ENCODE measurements at places on chromosomes 2 and 18.
A peak's percentile ranks its signal among the peaks of the same experiment; 100 is the strongest.

DNA sequence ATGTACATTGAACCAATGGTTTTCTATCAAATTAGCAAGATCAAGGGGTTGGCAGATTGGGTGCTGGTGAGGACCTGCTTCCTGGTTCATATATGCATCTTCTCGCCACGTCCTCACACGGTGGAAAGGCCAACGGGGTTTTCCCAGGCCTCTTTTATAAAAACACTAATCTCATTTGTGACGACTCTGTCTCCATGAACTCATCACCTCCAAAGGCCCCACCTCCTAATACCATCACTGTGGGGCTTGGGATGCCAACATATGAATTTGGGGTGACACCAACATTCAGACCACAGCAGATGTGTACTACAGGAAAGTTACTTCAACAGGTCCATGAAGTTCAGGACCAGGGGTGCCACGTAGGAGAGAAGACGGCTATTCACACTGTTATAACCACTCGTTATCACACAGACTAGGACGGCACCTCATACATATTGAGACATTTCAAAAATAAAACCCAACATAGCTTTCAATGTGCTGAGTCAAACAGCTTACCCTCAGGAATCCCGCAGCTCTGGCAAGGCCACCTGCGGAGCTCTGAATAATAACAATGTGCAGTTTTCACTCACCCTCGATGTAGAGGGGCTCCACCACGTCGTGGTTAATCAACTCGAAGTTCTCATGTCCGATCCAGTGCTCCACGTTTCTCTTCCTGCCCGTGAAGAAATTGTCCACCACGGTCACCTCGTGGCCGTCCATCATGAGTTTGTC lies 49.3 kb downstream of the UXS1 start:
- DNase-seq, result no peak

DNA sequence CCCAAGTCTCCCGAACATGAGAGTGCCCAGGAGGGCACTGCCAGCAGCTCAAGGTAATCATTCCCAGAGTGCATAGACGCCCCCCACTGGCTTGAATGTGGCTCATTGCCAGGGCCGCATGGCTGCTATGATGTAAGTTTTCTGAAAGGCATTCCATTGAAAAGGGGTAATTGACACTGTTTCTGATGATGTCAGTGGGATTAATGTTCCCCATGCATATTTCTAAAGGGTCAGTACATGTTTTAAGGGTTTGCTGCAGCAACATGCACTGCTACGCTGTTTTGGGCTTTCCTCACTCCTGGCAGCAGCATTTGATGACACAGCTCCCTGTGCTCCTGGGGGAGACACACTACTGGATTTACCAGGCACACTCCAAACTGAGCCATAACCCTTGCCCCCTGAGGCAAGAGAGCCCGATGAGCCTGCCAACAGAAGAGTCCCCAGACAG lies 36.7 kb downstream of the KIAA2012 start:
- no peak for DNase-seq

GRCh38 chr2:227456772-227457171 lies 15.2 kb upstream of the AGFG1 start:
- DNase-seq, result no peak

- no peak for DNase-seq
These were observed 43.7 kb downstream of the POU3F3 start for GRCh38 chr2:104897515-104898184.

- no peak for DNase-seq
These were observed 195.7 kb downstream of the DOK6 start for GRCh38 chr18:69596345-69596744.

DNA sequence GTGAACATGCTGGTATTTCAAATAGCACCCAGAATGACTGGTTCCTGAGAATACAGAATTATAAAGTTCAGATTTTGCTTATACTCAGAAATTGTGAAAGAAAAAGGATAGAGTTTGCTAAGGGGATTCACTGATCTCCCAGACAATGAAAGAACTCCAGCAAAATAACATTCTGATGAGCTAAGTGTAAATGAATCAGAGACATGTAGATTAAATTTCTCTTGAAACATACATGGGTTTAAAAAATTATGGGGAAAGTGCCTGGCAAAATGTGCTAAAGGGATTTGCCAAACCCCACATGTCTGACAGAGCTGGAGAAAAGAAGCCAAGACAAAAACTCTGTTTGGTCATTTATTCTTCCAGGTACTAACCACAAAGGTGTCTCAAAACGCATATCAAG lies 116.3 kb downstream of the FTCDNL1 start:
- no peak for DNase-seq

- no peak for DNase-seq
These were observed 16.4 kb downstream of the SMAD7 start for GRCh38 chr18:48934415-48934722.

- no peak for DNase-seq
These were observed 29.6 kb upstream of the CABLES1 start for GRCh38 chr18:23105581-23106219.

- no peak for DNase-seq
These were observed 722.5 kb downstream of the SOCS6 start for GRCh38 chr18:71011389-71011788.

GRCh38 chr2:7559791-7560190 lies 642.6 kb downstream of the RNF144A start:
- no peak for DNase-seq

DNA sequence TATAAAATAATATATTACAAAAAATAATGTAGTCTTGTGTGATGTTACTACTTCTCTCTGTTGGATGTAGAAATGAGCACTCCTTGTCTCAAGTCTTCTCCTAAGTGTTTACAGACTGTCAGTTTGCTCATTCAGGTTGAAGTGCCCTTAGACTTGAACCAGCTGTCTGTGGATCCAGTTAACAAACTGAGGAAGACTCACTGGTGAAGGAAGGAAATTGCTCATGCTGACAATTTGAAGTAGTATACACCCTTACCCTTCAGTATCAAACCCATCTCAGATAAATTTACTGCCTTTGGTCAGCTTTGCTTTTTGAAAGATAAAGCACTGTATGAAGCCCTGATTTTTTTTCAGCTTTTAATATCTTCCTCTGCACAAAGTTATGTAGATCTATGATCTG lies 854.2 kb upstream of the ZEB2 start:
- DNase-seq, result no peak

DNA sequence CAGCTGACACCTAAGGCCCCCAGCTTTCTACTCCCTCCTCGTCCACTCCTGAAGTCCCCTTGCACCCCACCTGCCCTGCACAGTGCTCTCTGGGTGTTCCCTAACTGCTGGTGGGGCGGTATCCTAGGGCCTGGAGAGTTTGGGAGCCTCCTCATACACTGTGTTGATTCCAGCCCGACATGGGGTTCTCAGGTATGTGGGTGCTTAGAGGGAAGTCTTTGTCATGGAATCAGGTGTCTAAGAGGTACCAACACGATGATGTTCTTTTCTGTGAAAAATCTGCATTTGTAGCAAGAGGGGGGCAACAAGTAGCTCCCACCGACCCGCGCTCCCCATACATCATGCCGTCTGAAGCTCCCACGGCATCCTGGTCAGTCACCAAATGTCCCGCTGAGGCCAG lies 96.8 kb upstream of the SMAD7 start:
- DNase-seq, result no peak

GRCh38 chr2:128593879-128594650 lies 275.4 kb upstream of the HS6ST1 start:
- DNase-seq, result no peak

DNA sequence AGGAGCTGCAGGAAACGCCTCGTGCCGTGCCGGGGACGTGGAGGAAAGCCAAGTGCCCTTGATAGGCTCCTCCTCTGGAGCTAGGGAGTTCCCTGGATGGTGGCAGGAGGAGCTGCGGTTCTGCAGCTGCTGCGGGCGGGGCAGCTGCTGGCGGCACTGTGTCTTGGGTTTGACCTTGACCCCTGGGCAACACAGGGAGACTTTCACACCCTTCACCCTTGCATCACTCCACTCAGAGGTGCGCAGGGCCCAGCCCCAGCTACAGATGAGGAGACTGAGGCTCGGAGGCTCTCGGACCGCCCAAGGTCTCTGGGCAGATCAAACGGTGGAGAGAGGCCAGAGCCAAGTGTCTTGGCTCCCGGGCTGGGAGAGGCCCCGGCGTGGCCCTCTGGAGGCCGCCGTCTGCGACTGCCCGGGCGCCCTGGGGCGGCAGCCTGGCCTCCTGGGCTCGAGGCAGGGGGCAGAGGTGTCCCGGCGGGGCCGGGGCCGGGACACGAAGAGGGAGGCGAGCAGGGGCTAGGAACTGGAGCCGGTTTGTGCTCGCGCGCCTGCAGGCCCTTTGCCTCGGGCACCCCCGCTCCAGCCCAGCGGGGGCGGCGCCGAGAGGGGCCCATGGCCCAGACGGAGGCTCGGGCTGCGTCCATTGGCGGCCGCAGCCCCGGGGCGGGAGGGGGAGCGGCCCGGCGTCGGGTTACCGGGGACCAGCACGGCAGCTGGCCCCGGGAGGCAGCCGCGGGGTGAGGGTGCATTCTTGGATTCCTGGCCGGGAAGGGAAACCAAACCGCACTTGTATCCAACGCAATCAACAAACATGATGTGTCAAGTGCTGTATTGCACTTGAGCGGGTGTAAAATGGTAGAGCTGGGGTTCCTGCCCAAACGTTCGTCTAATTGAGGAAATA lies 129.6 kb upstream of the SLC1A4 start:
- DNase-seq, result peak; percentile 55

DNA sequence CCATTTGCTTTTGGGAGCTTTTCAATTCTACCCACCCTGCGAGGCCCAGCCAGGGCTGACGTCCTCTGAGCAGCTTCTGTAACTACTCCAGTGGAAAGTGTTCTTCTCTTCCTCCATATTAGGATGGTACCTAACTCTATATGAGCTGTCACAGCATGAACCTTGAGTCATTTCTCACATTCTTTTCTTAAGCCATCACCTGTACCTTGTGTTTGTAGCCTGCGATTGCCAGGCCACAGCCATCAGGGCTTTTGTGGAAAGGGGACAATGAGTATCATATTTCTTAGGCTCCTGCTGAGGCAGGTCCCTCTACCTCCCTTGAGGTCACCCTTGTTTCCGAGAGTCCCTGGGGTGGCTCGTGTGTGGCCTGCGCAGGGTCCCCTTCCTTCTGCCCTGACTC lies 144.5 kb upstream of the DLX2 start:
- DNase-seq, result no peak

- no peak for DNase-seq
These were observed 64.7 kb downstream of the DGKD start for GRCh38 chr2:233418761-233419546.

DNA sequence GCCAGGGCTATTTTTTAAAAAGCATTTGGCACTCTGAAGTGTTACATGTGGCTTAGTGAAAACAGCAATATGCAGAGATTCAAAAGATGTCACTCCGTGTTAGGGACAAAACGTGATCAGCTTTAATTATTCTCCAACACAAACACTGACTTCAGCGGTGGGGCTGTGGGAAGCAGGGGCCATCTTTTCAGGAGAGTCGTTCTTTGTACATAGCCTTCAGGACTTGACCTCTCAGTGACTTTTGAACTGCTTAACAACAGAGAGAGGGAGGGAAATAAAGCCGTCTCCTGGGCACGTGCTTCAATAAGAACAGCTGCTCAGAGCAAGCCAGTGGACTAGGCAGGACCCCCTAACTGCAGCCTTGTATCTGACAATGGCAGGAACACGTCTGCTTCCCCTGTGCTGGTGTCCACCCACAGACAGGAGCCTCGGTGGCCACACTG lies 95.0 kb upstream of the HDAC4 start:
- no peak for DNase-seq

DNA sequence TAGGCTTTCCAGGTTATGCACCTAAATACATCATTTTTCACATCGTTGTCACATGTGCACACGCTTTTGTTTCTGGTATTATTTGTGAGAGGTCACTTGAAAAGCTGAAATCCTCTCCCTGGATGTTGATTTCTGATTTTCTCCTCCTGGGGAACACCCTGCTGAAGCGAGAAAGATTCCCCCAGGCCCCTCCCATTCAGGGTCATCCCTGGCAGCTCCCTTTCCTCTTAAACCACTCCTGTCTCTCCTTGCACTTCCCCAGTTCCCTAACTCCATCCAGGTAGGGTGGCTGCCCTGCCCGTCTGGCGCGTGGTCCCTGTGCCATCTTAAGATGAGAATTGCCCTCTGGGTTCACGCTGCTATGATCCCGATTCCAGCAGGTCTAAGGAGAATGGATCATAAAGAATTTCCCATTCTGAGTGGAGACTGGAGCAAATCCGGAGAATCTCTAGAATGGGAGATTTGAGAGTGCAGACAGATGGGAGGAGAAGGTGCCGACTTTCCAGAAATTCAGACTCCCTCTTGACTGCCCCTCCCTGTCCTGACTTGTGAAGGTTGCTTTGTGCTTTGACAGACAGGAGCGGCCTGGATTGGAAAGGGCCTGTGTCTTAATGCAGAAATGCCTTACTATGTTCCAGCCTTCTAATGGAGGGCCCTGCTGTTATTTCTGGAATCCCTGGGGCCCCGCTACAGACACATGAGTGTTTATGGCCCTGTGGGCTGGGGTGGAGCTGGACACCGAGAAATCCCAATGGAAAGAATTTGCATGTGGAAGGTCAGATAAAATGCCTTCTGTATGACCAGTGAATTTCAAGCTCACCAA lies 1.3 kb upstream of the YWHAQ start:
- DNase-seq, result no peak

GRCh38 chr2:28339516-28340175 lies 53.0 kb upstream of the FOSL2 start:
- no peak for DNase-seq

- peak; percentile 50 for DNase-seq
These were observed at the start of gene TNFRSF11A for GRCh38 chr18:62324917-62325805. TSS of gene TNFRSF11A (plus strand) at chr18:62325310. CDS start at chr18:62325353, 43 bp downstream.

GRCh38 chr2:165406173-165406572 lies 63.3 kb upstream of the CSRNP3 start:
- no peak for DNase-seq

GRCh38 chr2:60213865-60214625 lies 339.4 kb downstream of the BCL11A start:
- peak; percentile 11 for DNase-seq

- DNase-seq, result no peak
These were observed 211.0 kb downstream of the TGIF1 start for GRCh38 chr18:3660739-3661515.

DNA sequence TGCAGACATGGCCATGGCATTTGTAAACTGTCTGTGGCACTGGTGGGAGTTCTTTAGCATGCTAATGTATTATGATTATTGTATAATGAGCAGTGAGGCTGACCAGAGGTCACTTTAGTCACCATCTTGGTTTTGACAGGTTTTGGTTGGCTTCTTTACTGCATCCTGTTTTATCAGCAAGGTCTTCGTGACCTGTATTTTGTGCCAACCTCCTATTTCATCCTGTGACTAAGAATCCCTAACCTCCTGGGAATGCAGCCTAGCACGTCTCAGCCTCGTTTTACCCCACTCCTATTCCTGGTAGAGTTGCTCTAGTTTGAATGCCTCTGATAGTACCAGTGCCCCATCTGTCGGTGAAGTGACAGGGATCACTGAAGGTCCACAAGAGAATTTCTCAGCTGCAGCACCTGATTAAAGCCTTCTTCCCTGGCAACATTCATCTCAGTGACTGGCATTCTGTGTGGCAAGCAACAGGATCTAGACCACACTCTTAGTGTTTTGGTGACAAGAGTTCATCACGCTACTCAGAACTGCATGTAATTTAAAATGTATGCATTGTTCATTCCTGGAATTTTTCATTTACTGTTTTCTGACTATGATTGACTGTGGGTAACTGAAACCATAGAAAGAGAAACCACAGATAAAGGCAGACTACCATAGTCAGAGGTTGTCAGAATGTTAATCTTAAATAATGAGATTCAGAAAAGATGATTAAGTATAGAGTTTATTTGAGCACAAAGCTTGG lies 43.0 kb upstream of the GPR39 start:
- DNase-seq, result no peak

- DNase-seq, result no peak
These were observed 256.9 kb downstream of the CDH19 start for GRCh38 chr18:66346833-66347588.

- DNase-seq, result no peak
These were observed 145.8 kb downstream of the COL6A3 start for GRCh38 chr2:237268004-237268708.

- no peak for DNase-seq
These were observed 147.4 kb downstream of the ZEB2 start for GRCh38 chr2:144372410-144373080.

Measured in NCI-H774 (cell line).